ENCODE measurements at places on chromosomes 4 and X.

DNA sequence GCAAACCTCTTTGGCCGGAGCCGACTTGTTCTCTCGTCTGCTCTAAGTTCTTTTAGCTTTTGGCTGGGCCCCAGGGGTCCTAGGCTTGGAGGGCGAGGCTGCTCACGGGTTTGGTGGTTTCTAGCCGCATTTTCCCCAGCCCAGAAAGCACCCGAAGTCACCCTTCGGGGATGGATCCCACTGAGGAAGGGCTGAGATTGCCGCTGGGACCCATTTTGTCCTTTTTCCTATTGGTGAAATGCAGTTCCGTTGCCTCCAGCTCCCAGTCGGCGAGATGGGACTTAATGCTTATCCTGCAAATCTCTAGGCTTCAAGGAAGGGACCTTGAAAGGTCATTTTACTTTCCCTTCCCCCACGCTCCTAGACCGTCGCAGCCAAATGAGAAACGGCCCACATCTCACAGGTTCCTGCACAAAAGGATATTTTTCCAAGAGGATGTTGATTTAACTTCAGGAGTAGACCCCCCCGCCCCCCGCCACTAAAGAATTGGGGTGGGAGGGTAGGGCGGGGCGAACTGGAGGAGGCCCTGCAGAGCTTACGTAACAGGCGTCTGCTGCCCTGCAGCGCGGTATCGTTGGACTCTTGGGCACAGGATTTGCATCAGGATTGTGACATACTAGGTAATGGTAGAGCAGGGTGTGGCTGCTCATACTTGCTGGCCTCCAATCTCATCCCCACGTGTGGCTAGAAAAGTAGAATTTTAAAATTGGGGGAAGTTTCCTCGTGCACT is 564 bp downstream of the PGK1 start:
- DNase-seq, result no peak

DNA sequence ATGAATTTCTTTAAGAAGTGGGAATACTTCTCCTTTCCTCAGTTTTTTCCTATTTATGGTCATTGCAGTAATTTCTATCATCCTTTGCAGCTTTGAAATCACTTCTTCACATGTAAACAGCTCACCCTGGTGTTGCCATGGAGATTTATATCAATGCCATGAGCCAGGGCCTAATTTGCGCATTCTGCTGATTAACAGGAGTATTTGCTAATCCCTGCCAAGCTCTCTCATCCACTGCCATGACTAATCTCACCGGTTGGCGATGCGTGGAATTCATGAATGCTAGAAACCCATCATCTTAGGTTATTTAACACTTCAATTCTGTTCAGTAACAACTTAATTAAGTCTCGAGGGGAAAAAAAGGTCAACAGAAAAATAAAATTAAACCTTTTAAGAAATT is 11.8 kb upstream of the FGF13 start:
- DNase-seq, result no peak

- no peak for DNase-seq
Measured at GRCh38 chr4:41752081-41752836, 3.7 kb upstream of the PHOX2B start.

- DNase-seq, result no peak
Measured at GRCh38 chr4:74464291-74464690, 19.4 kb downstream of the AREG start.

- no peak for DNase-seq
Measured at GRCh38 chrX:17788956-17789562, 51.8 kb downstream of the SCML1 start.

- DNase-seq, result no peak
Measured at GRCh38 chr4:176752191-176752749, 40.5 kb downstream of the VEGFC start.

- DNase-seq, result peak; percentile 47
Measured at GRCh38 chr4:44678094-44679041, at the start of gene GUF1. GUF1 (plus strand) TSS chr4:44678420; CDS start chr4:44678623, 203 bp downstream.

- peak; percentile 9 for DNase-seq
Measured at GRCh38 chrX:134396174-134396573, 63.8 kb upstream of the HPRT1 start.

GRCh38 chrX:47629419-47630200 is at the start of gene CFP:
CFP (minus strand) TSS chrX:47629930; CDS start chrX:47629844, 86 bp downstream.
- no peak for DNase-seq

DNA sequence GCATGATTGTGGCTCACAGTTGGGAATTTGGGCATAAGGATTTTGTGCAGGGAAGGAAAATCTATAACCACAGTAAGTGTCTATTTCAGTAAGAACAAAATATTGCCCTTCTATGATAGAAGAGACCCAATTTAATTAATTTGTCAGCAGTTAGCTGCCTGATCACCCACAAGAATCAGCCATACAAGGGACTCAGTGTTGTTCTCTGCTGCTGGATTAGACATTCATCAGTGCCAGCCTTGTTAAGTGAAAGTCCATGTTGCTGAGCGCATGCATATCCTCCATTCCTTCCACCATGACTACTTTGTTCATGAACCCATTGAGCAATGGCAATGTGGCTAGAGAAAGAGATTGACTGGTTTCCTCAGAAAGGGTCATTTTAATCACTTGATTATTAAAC is 125.3 kb upstream of the PDHA2 start:
- DNase-seq, result no peak

DNA sequence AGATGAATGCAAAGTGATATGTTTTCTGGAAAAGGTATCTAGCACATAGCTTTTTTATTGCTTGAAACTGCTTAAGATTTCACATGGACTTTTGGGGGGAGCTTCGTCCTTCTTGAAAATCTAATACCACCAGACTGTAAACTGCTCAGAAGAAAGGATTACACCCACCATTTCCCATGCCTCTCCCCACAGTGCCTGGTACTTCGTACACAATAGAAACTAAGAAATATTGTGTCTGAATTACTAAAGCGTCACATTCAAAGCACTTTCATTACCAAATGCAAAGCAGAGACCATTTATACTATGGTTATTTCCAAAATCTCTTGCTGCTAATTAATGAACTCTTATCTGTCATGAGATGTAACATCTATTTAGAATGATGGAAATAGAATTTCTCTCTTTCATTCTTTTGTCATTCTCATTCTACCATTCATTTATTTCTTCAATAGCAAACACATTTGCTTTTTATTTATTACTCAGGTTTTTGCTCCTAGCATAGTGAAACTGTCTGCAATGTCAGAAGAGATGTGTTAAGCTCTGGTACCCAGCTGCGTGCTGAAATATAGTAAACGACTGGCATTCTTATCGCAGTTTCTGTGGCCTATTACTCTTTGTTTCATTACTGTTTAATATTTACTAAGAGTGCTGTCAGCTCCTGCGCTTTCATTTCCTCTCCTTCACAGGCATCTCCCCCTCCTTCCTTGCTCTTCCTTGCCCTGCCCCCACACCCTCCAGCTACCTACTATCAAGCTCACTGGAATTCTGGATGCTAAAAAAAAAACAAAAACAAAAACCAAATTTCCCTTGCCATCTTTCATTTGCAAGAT is 51.4 kb upstream of the RAPGEF2 start:
- no peak for DNase-seq

DNA sequence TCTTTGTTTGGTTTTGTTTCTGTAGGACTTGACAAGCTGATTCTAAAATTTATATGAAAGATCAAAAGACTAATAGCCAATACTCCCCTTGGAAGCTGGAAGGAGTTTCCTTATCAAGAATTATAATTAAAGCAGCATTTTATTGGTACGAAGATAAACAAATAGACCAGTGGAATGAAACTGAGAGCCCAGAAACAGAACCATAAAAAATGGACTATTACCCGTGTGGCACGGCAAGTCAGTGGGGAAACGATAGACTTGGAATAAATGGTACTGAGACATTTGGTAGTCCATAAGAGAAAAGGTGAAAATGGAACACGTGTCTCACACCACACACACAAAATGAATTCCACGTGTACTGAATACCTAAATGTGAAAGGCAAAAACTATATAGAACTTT is 42.4 kb upstream of the CEP135 start:
- no peak for DNase-seq

DNA sequence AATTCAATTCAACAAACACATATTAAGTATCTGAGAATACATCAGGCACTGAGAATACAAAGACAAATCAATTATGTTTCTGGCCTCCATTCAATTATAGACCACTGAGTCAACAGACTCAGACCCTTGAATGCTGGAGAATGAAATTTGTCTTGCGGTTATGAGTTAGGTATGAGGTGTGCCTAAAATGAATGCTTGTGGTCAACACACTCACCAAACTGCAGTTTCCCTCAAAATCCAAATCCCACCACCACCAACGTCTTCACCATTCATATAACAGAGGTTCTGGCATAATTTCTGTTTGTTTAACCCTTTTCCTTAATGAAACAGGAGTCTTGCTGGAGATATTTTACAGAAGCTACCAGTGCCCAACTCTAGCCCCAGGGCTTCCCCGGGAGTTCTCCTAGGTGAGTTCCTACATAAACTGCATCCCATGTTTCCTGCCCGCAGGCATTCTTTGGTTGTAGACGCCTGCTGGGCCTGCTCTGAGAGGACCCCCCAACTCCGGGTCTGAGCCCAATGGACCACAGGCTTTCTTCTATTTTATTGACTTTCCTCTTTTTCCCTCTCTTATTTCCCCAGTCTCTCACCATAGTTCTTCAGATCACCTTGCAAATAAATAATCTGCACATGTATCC is 119.2 kb downstream of the DDX53 start:
- DNase-seq, result no peak

GRCh38 chr4:105662935-105663675 is 45.4 kb downstream of the INTS12 start:
- DNase-seq, result no peak

GRCh38 chr4:12126474-12126873 is 697.8 kb upstream of the HS3ST1 start:
- DNase-seq, result no peak

GRCh38 chrX:78024349-78025059 is 55.1 kb upstream of the PGAM4 start:
- DNase-seq, result no peak

DNA sequence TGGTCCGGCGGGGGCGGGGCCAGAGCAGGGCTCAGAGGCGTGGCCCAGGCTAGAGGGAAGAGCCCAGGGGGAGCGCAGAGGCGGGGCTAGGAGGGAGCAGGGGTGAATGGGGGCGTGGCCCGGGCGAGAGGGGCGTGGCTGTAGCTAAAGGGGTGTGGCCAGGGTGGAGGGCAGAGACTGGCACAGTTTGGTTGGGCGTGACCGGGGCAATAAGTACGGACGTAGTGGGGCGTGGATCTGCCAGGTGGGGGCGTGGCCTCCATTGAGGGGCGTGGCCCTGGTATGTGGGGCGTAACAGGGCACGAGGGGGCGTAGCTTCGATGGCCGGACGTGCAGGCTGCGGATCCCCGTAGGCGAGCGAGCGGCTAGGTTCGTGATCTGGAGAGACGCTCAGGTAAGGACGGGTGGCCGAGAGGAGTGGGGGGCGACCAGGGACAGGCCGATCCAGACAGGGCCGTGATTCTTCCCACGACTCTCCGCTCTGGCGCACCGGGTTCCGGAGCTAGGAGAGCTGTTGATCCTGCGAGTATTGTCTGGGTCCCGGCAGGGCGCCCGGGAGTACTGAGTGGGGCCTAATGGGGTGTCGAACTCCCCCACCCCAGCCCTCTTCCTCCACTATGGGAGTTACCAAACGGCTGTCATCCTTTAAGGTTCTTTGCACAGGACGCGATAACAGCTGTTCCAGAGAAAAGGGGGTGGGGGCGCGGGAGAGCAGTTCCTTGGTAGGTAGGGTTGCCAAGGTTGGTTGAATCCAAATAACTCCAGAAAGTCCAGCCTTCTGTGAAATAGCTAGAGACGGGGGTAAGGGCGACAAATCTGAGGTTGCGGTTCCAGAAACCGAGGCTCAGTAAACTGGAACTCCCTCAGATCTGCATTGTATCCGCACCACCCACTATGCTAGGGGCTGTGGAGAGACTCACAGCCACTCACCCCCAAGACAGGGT is at the start of gene CA5B:
Gene CA5B (plus strand): TSS at position 312 of the 944 bp plus-strand sequence. CDS start 11,754 bp downstream, outside the sequence.
- DNase-seq, result peak; percentile 54

DNA sequence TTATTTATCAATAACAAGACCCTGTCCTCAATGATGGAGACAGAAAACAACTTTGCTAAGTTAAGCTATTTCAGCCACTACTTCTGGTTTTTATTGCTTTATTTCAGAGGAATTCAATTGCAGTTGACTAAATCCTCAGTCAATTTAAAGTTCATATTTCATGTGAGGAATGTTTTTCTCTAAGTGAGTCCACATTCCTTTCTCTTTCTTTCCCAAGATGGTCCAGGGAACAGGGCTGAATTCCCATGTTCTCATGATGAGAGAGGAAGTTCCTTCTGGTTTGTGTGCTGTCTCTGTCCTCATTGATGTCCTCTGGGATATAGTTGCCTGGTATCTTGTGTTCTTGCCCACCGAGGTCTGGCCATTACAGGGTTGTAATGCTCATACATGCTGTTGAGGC is 117.2 kb downstream of the SLIT2 start:
- DNase-seq, result no peak

- no peak for DNase-seq
Measured at GRCh38 chr4:42280327-42281095, 116.8 kb upstream of the SHISA3 start.

DNA sequence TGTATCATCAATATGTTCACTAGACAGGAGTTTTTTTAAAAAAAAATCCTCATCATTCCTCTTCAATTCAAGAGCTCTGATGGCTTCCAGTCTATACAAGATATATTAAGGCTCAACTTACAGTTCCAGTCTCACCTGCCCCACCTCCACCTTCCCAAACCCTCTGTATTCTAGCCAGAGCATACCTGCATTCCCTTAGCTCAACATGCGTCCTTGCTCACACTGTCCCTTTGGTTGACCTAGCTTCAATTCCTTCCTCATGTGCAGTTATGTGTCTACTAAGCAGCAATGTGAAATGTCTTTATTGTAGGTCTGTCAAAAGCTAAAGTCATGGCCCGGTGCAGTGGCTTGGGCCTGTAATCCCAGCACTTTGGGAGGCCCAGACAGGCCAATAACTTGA is 10.8 kb downstream of the DHX15 start:
- no peak for DNase-seq

DNA sequence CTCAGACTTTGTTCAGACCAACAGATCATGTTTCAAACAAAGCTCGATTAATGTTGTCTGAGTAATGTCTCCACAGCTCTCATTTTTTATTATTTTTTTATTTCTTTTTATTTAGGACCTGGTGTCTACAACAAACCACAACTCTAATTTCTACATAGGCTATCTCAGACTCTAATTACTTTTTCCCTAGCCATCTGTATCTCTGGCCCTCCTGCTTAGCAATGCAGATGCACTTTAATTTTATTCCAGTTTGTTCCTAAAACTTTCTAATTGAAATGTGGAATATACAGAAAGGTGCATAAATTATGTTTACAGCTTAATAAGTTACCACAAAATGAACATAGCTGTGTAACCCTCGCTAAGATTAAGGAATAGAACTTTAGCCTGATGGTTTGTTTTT is 119.2 kb upstream of the MID1IP1 start:
- DNase-seq, result no peak
